D341Med (cell line): ENCODE measurements at places on chromosomes 6 and 20.

- no peak for DNase-seq
Observed at GRCh38 chr20:31602779-31603441, 2.2 kb upstream of the ID1 start.

- DNase-seq = no peak
Observed at GRCh38 chr6:166935353-166935752, 21.0 kb downstream of the RNASET2 start.

- no peak for DNase-seq
Observed at GRCh38 chr6:163412341-163412740, 2.2 kb upstream of the QKI start.

GRCh38 chr6:104887350-104887749 lies 27.6 kb upstream of the HACE1 start:
- DNase-seq = no peak

DNA sequence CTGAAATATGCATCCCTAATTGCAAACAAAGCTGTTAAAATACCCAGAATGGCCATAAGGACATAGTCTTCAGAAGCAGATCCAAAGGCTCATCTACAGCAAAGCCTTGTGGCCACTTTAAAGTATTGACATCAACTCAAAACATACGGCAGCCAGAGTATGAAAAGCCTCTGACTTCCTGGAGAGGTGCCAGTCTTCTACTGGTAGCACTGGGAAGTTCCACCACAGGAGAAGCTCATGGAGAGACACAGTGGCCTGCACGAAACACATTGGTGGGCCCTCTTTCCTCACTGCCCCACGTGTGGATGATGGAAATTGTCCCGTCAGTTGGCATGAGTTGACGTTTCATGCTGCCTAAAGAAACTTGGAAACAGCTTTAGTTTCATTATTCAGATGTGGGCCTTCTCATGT lies 202.6 kb upstream of the HEY2 start:
- DNase-seq = no peak

DNA sequence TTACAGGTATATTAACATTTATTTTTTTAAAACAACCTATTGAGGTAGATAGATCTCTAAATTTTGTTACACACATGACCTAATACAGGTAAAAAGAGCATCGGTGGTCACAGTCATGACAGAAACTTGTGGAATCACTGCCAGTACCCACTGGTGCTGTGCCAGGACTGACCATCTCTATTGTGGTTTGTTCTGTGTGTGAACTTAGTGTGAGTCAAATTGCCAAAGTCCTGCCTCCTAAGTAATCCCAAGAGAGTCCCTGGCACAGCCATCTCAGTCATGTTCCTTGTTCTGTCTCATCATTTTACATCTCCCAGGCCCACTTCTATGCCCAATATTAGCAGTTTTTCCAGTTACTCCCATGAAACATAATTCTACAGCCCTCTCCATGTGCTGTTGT lies 21.4 kb downstream of the GSTA2 start:
- no peak for DNase-seq

DNA sequence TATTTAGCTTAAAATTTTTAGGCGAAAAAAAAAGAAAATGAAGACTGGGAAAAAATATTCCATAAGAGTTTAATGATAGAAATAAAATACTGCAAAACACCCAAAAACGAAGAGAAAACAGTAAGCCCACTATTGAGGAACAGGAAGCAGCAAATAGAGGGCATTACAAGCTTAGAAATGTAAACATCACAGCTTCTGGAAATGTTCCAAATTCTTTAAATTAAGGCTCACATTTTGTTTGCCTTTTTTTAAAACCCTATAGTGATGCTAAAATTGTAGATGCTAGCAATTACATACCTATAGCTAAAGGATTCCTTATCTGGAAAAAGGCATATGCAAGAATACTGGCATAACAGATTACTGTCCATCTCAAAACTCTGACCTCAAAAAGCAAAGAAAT lies 248.6 kb downstream of the KHDRBS2 start:
- DNase-seq = no peak

GRCh38 chr6:29082457-29082856 lies 4.7 kb downstream of the OR2B3 start:
- no peak for DNase-seq

- DNase-seq = peak; percentile 83
Observed at GRCh38 chr6:42962502-42963178, 2.1 kb downstream of the GNMT start.

DNA sequence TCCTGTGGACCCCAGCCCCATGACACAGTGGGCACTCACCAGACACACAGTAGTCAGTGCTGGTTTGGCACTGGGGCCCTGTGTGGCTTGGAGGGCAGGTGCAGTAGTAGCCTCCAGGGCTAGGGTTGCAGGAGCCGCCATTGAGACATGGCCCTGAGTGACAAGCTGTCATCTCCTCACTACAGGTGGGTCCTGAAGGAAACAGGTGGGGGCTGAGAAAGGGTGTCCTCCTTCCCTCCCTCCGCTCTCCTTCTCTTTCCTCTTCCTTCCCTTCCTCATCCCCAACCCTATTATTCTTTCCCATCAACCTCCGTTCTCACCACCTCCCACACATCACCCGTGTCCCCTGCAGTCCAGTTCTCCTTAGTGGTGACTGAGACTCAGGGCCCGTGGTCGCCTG lies 10.2 kb downstream of the NOTCH4 start:
- no peak for DNase-seq

- no peak for DNase-seq
Observed at GRCh38 chr20:58996226-58996611, 10.8 kb downstream of the CTSZ start.

DNA sequence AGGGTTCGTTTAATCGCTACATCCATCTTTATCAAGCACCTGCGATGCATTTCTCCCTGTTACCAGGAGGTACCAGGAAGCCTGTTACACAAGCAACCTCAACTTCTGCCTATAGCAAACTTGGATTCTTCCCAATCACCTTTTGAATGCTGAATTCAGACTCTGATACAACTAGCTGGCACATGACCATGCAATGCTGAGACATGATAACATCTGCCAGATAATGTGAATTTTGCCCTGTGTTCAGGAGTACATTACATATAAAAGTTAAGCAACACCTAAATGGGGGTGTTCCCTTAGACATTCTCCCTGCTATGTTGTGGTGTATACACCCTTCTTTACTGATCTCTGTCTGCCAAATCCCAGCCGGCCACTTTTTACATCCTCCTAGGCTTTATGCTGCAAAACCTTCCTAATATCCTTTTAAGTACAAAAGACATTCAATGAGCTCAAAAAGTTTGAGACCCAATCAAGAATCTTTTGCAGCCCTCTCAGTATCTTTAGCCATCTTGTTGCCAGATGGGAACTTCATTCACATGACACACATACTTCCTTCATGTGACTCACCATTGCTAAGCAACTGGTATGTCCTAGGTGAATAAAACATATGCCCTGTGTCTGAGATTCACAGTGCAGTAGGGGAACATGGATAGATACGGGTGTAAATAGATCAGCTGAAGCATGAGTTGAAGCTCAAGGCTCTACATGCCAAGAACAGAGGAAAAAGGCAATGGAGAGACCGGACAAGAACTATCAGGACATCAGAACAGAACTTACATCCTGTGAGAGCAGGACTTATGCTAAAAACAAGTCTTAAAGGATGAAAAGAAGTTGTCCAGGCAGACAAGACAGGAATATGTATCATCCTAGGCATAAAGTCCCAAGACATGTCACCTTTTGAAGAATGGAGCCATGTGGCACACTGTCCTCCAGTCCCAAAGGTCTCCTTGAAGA lies 84.3 kb downstream of the ZHX3 start:
- no peak for DNase-seq

DNA sequence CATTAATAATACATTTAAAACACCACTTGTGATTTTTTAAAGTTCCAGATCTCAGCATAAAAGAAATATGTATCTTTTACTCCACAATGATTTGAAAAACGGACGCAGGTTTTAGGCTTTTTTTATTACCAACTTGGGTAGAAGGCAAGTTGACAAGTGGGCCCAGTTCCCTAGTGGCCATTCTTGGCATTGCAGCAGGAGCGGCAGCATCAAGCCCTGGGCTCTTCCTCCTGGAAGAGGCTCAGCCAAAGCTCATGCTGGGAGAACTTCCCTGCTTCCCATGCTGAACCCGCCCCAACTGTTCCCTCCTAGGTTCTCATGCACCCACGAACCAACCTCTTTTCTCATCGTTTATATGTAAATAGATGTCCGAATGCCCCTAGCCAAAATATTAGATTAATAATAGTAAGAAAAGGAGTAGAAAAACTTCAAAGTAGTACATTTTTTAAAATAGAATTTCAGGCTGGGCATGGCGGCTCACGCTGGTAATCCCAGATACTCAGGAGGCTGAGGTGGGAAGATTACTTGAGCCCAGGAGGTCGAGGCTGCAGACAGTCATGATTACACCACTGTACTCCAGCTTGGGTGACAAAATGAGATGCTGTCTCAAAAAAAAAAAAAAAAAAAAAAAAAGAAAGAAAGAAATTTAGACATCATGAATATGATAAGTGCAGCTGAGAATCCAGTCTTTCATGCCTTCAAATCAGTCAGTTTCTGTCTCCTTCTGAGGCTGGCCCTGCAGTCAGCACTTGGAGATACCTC lies 18.2 kb upstream of the MYB start:
- DNase-seq = peak; percentile 81

- peak; percentile 22 for DNase-seq
Observed at GRCh38 chr6:122838060-122838780, 49.2 kb downstream of the SMPDL3A start.

DNA sequence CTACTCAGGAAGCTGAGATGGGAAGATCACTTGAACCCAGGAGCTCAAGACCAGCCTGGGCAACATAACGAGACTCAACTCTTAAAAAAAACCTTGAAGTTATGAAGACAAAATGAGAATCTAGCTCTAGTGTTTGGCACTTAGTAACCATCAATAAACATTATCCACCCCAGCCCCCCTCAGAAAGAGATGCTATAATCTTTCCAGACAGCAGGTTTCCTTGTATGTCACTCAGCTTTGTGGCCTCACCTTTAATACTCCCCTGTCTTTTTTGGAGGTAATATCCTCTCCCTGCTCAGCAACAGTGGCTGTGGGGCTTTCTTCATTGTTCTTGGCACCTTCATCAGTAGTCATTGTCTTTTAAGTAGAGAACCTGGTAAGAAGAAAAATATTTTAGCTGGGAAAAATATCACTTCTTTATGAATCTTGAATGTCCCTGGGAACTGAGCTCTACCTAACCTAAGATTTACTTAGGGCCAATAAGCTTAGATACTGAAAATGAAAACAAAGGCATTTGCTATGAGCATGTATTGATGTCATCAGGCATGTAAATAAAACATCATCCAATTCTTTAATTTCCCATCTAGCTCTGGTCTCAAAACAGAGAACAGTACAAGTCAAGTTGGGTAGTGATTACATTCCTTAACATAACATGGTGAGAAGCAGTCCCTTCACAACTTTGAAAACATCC lies 46.1 kb downstream of the FKBP5 start:
- no peak for DNase-seq

- DNase-seq = no peak
Observed at GRCh38 chr6:136084403-136084802, 165.7 kb downstream of the MTFR2 start.

GRCh38 chr6:19415605-19416326 lies 421.4 kb upstream of the ID4 start:
- no peak for DNase-seq

DNA sequence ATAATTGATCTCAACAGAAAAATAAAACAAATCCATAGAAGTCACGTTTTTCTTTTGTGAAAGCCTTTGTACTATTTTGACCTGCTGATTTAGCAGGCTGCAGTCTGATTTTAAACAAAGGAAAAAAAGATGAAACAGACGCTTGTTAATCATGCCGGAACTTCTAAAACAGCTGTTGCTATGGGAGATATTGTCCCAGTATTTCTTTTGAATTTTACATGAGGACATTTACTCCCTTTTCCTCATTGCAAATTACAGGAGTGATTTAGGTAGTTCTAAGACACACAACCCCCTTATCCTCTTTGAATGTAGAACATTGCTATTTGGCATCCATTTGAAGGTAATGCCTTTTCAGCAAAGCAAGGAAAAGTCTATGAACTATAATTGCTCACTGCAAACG lies 416.1 kb downstream of the BCKDHB start:
- no peak for DNase-seq

DNA sequence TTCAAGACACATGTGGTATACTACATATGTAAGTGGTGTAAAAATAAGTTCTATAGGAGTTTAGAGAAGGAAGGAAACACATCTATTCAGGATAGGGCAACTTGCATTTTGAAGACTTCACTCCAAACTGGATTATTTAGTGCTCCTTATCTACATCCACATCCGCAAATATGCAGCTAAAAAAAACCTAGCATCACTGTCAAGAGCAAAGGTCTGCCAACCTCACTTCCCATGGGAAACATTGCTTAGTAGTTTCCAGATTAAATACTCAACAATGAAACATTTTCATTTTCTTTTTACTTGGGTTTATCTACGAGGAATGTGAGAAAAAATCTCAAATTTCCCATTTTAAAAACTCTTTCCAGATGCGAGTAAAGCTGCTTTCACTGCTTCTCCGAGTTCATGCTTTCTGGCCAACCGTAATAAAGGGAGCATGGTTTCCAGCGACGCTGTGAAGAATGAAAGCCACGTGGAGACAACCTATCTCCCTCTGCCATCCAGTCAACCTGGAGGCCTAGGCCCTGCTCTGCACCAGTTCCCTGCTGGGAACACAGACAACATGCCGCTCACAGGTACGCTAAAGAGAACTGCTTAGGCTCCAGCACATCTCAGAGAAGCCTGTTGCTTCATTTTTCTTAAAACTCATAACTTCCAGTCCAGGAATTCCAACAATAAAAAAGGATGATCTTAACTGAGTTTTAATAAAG lies 48.2 kb downstream of the RFX6 start:
- DNase-seq = no peak

DNA sequence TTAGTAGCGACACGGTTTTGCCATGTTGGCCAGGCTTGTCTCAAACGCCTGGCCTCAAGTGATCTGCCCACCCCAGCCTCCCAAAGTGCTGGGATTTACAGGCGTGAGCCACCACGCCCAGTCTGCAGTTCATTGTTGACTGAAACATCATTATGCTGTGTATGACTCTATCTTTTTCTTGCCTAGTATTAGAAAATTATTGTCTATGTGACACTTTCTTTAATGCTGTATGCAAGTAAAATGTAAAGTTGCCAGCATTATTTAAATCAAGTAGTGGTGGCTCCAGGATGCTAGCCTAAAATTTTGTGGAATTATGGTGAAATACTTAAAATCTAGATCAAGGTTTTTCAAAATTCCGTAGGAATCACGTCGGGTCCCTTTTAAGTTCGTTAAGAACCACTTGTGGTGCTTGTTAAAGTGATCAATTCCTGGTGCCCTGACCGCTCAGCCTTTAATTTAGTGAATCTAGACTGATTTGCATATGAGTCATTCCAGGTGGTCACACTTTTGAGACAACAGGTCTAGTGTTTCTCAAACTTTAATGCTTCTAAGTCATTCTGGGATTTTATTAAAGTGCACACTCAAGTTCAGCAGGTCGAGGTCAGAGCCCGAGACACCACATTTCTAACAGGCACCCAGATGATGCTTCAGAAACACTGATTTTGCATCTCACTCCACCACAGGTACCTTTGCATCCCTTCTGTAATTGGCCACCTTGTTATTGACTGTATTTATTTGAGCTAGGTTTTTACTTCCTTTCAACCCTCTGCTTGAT lies 132.6 kb upstream of the MTHFD1L start:
- DNase-seq = no peak

- DNase-seq = peak; percentile 58
Observed at GRCh38 chr6:44161997-44162338, 3.3 kb downstream of the CAPN11 start.
